ENCODE measurements at places on chromosomes 7 and 10.

DNA sequence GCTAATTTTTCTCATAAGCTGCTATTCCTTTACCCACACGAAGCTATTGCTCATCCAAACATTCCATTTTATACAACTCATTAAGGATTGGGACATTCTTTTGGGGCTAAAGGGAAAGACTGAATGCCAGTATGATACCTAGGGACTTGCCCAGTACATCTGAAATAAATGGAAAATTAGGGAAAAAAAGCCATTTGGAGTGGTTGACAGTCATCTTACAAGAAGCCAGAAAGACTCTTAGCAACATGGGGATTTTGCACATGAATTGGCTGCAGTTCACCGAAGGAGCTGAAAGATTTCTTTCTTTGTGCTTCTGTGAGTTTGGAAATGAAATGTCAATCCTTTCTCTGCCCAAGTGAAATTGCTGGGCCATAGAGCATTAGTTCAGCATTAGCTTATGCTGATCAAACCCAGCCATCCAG lies 43.3 kb upstream of the MTURN start:
- DNase-seq, result no peak

- DNase-seq, result no peak
Measured at GRCh38 chr10:4771554-4772201, 54.3 kb upstream of the AKR1E2 start.

DNA sequence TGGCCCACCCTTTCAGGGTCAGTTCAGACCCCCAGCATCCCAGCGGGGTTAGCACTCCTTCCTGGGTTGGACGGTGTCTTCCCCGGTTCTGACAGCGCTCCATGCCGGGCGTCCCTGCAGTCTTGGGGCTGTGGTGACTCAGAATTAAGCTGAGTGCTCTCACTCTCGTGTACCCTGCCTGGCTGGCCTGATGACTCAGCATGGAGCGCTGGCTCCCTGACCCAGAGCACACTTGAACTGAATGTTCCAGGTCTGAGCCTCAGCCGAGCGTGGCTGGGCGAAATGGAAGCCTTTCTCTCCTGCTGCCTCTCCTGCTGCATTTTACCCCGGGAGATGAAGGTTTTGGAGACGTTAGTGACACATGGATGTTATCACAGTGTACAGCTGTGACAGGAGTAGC lies 7.1 kb downstream of the BAG3 start:
- no peak for DNase-seq

- DNase-seq, result no peak
Measured at GRCh38 chr7:146982482-146982881, 865.9 kb downstream of the CNTNAP2 start.

DNA sequence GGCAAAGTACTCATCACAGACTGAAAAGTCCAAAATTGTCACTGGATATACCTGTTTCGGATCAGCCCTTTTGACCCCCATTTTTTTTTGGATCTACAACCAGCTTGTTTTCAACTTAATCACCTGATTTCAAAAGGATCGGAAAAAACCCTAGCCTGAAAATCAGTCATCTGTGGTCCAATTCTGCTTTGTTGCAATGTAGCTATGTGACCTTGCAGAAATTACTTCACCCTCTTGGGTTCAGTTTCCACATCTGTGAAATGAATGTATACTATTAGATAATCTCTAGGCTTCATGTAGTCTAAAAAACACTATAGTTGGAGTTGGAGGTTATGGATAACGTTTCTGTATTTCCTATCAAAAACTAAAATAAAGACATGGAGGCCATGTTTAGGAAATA lies 37.1 kb downstream of the STEAP4 start:
- no peak for DNase-seq

All from activated naive CD8-positive, alpha-beta T cell treated with anti-CD3 and anti-CD28 coated beads, Interleukin-2, amount 50 U/mL, for 24 hours (primary cell).